GM12864 (cell line): ENCODE measurements at places on chromosomes 1 and 21.

DNA sequence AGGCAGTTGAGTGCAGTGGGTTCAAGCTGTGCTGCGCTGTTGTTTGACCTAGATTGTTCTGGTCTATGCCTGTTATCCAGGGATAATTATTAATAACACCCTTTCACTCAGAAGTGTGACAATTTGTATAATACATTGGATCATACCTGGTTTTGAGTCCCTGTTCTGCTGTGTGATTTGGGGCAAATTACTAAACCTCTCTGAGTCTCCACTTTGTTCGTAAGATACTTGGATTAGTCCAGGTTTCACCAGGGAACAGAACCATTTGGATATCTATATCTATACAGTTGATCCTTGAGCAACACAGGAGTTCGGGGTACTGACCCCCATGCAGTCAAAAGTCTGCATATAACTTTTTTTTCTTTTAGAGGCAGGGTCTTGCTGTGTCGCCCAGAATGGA, 2.3 kb downstream of the NENF start:
- DNase-seq: no peak

DNA sequence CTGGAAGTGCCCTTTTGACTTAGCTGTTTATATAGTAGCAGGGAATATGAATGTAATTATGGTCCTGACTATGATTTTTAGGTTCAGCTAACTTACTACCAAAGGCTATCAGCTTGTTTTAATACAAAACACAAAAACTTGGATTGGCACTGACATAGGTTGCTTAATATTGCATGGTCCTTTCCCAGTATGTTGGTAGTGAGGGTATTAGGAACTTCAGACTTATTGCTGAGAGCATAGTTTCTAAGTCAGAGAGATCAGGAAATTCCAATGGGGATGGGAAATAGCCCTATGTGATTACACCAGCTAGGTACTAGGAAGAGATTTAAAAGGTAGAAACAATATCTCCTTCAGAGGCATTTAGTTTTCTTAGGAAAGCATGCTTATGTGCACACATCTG, 7.7 kb downstream of the ARID1A start:
- DNase-seq: no peak

DNA sequence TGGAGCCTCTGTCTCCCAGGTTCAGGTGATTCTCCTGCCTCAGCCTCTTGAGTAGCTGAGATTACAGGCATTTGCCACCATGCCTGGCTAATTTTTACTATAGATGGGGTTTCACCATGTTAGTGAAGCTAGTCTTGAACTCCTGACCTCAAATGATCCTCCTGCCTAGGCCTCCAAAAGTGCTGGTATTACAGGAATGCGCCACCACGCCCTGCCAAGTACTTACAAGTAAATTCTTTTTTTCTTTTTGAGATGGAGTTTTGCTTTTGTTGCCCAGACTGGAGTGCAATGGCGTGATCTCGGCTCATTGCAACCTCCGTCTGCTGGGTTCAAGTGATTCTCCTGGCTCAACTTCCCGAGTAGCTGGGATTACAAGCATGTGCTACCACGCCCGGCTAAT, 42.5 kb downstream of the RPRD2 start:
- no peak for DNase-seq

DNA sequence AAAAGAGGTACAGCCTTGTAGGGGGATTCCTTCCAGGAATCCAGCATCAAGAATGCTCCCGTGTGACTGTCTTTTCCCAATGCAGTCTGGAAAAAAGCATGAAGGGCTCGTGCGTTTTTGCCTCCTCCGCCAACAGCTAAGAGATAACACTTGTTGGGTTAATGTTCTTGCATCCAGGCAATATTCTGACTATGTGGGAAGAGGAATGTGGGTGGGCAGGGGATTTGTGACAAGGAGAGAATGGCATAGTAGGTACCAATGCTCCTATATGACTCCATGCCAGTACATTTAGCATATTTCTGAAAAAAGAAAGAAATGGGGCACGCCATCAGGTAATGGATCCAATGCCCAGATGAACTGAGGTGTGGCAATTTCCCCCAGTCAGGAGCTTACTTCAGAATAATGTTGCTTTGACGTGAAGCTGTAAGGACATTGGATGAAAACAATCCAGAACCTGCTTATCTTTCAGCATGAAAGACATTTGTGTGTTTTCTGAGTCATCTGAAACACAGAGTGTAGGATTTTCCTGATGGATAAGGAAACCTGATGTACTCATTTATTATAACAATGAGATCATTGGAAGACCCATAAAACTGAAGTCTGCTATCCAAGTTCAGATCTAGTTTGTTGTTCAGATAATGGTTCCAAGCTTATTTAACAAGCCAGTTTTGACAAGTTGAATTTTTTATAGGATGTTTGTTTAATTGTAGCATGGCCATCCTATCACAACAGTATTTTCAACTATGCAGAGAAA, 105.5 kb downstream of the LYPLAL1 start:
- no peak for DNase-seq

GRCh38 chr1:218887141-218887925, 286.3 kb upstream of the LYPLAL1 start:
- DNase-seq: no peak
